CD4-positive, alpha-beta T cell treated with Interleukin-4 for 1 hour (primary cell): ENCODE measurements at places on chromosomes 5 and 9.

GRCh38 chr5:32679218-32679617, 31.9 kb upstream of the NPR3 start:
- DNase-seq, result no peak

DNA sequence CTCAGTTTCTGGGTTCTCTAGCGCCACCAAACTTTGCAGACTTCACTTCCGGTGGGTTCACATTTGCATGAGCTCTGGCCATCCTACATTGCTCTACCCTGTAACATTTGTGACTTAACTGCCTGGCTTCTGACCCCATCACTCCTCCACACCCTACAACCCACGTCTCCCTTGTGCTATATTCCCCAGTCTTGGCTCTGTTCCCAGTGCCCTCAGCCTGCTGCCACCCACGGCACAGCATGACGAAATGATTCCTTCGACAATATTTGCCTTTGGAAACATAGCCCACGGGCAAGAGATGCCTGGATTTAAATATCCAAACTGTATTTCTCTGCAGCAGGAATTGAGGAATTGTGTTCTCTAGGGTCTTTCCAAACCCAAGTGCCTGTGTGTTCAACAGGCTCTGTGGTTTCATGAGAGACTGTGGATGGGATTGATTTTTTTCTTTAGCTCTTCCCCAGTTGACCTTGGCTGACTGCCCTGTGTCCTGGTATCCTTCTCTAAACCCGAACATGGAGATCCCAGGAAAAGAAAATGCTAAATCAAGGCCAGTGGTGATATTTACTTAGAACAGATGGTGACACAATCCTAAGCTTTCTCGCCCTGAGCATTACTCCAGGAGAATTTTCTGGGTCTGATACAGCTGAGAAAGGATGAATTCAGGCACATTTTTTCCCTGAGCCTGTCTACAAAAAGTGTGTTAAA, 44.4 kb upstream of the GRIA1 start:
- no peak for DNase-seq

- DNase-seq, result no peak
Measured at GRCh38 chr9:85742597-85742936, 813 bp upstream of the AGTPBP1 start.

DNA sequence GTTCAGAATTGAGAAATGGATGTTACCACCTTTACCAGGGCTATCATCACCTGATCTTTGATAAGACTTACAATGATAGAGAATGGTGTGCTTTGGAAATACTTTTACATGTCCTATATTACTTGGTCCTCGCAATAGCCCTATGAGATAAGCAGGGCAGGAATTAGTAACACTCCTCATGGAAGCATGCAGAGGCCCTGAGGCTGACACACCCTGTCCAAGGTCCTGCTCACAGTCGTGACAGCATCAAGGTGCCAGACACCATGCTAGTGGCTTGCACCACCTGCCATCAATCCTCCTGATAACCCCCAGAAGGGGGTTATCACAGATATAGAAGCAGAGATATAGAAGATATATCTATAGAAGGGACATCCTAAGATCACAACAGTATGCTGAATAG, 216.8 kb upstream of the TBC1D2 start:
- no peak for DNase-seq

- DNase-seq, result no peak
Measured at GRCh38 chr9:84500826-84501225, 160.3 kb upstream of the SLC28A3 start.

- DNase-seq, result no peak
Measured at GRCh38 chr5:38446029-38446522, 110.4 kb downstream of the LIFR start.

- peak; percentile 82 for DNase-seq
Measured at GRCh38 chr9:129944506-129945116, 98.4 kb downstream of the FNBP1 start.

- DNase-seq, result no peak
Measured at GRCh38 chr5:90807496-90807895, 248.9 kb downstream of the ADGRV1 start.

DNA sequence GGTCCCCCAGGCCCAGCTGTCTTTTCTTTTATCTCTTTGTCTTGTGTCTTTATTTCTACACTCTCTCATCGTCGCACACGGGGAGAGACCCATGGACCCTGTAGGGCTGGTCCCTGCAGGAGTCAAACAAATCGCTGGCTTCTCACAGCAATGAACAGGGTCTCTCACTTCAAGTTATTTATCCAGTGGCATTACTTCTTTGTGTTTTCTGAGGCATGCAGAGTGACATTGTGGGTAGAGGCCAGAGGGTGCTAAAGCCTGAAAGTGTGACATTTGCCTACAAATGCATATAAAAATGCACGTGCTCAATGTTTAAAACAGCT, 127.6 kb downstream of the ST8SIA4 start:
- DNase-seq, result no peak

- DNase-seq, result no peak
Measured at GRCh38 chr9:22990349-22990748, 543.7 kb downstream of the DMRTA1 start.

- DNase-seq, result no peak
Measured at GRCh38 chr5:31750215-31750614, 111.3 kb downstream of the PDZD2 start.

GRCh38 chr9:79662537-79662956, 90.8 kb downstream of the TLE4 start:
- DNase-seq, result peak; percentile 31

GRCh38 chr5:144142139-144142823, 28.2 kb downstream of the YIPF5 start:
- peak; percentile 26 for DNase-seq

- no peak for DNase-seq
Measured at GRCh38 chr9:105510024-105510423, 47.9 kb upstream of the FKTN start.

GRCh38 chr9:69253057-69253456, 72.0 kb upstream of the ENTREP1 start:
- no peak for DNase-seq

GRCh38 chr5:72854419-72854818, 38.0 kb downstream of the TNPO1 start:
- no peak for DNase-seq

GRCh38 chr9:114488398-114489129, 16.7 kb downstream of the WHRN start:
- DNase-seq, result no peak

DNA sequence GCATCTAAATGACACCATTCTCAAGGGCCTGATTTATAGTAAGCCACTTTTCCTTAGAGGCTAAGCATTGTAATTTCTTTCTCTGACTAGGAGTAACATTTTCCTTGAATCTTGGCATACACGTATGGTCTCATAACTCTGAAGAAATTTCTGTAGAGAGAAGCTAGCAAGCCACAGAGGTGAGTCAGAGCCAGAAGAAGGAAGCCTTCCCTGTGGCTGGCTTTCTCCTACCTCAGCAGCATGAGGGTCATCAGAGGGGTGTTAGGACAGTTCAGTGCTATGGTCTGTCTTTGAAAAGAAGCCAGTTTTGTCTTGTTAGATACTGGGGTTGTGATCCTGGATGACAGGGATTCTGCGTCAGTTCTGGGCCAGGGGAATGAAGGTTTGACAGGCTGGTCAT, 3.2 kb downstream of the SNX30 start:
- peak; percentile 23 for DNase-seq

GRCh38 chr5:135543001-135543484, 7.3 kb upstream of the NEUROG1 start:
- no peak for DNase-seq

DNA sequence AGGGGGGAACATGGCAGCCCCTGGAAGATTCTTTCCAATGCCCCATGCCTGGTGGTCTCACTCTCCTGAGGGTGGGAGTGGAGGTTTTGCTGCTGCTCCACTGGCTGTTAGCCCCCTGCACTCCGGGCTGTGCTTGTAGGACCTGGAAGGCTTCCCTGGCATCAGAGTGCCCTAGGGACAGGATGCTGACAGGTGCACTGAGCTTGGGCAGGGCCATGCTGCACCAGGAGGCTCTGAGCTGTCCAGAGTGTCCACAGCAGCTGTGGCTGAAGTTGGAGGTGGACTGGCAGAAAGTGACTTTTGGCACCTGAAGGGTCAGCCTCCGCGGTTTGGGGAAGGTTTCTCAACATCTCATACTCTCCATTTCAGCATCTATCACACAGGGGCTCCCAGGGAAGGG, 249.1 kb downstream of the GADD45G start:
- DNase-seq, result no peak

GRCh38 chr9:38047301-38048251, 21.5 kb downstream of the SHB start:
- DNase-seq, result no peak

DNA sequence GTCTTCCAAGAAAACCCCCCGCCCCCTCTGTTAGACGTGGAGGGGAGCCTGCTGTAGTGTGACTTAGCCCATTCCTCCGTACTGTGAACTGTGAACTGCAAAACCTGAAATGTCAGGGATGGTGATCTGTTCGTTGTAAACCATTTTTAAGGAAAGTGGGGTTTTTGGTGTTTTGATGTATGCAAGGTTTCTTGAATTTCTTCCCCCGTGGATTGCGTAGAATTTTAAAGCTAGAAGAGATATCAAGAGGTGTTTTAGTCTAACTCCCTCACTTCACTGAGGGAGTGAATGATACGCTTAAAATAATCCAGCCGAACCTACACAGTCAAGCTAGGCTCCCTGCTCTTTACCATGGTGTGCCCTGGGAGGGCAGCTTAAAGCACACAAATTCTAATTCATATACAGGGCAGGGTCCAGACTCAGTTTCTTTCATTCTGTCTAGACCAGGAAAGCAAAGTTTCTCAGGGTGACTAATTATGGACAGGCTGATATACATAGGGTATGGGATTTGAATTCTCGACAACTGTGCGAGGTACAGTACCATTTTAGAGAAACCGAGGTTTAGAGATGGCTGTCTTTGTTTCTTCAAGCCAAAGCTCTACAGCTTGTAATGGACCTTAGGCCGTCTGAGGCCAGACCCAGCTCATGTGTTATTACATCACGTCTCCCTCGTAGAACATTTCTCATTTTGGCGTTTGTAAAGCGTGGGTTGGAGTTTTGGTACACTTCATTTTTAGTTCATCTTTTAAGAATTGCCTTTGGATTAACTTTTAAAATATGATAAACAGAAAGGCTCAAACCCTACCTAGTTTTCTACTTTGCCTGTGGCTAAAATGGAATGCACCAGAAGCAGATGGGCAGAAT, 2.7 kb downstream of the PTGER4 start:
- no peak for DNase-seq

DNA sequence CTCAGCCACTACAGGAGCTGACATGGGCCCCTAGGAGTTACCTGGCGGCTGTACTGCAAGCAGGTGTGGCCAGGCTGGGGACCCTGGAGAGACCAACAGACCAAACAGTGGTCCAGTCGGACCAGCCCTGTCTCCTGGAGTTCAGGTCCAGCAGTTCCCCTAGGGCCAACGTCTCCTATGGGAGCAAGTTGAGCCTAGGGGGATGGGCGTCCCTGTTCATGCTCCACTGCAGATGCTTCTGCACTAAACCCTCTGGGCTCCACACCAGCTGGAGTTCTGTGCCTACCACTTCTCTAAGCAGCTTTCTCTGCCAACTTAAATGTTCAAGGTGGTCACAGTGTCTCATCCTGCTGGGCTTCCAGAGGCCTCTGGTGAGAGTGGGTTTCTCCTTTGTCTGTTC, 20.6 kb upstream of the OMD start:
- DNase-seq, result no peak

- no peak for DNase-seq
Measured at GRCh38 chr9:73260506-73260905, 108.8 kb downstream of the ANXA1 start.

GRCh38 chr9:89508951-89509615, 11.2 kb upstream of the SEMA4D start:
- DNase-seq, result no peak

DNA sequence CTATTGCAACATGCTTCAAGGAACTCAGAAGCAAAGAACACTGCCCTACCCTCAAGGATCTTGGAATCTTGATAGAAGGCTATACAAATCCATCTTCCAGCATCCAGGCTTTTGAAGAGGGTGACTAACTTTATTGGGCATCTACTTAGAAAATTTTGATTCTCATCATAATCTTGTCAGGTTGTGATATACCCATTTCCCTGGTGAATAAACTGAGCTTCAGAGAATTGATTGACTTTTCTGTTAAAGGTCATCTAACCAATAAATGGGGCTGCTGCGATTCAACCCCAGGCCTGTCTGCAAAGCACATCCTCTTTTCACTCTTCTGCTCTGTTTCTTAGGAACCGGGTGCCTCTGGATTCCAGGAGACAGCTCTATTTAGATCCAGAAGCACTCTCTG, 19.9 kb upstream of the INSYN2B start:
- DNase-seq, result no peak

DNA sequence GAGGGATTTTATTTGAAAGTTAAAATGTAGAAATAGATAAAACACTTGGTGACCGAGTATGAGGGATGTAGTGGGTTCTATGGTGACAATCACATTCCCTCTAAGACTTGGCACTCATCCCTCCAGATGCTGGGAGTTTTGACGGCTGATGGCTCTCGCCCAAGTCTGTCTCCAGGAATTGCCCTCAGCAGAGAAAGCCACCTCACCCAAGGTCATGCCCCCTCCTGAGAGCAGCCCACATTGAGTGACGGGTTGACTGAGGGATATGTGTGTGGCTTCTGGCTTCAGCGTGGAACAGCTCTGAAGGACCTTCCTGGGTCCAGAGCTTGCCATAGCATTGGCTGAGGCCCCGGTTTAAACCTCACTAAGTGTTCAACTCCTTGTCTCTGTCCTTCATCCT, 19.4 kb downstream of the CAVIN4 start:
- no peak for DNase-seq

DNA sequence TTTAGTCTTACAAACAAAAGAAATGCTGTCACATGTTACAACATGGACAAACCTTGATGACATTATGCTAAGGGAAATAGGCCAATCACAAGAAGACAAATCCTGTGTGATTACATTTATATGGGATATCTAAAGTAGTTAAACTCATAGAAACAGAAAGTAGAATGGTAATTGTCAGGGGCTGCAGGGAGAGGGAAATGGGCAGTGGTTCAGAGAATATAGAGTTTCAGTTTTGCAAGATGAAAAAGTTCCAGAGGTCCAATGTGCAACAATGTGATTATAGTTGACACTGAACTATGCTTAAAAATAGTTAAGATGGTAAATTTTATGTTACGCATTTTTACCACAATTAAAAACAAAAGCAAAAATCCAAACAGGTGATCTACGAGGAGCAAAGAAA, 265.5 kb downstream of the NDUFS4 start:
- no peak for DNase-seq

DNA sequence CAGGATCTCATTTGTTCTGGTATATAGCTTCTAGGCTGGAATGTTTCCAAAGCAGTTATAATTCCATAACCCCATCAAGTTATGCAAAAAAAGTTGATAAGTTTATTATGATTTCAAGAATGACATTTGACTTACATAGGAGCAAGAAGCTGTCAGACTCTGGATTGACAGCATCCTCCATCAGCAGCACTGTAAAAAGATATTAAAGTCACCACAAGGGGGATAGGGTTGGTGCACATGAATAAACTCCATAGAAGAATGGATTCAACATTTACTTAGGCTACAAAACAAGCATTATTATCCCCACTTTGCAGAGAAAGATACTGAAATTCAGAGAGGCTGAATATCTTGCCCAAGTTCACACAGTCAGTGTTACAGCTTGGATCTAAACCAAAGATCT, 208.9 kb upstream of the SLC30A5 start:
- peak; percentile 18 for DNase-seq

GRCh38 chr9:133970581-133971058, 21.5 kb downstream of the VAV2 start:
- no peak for DNase-seq
